RPMI8226 (cell line): ENCODE measurements at places on chromosomes 7 and 10.
A peak's percentile ranks its signal among the peaks of the same experiment; 100 is the strongest.

GRCh38 chr7:106305732-106306131 is 20.9 kb upstream of the NAMPT start:
- no peak for DNase-seq

DNA sequence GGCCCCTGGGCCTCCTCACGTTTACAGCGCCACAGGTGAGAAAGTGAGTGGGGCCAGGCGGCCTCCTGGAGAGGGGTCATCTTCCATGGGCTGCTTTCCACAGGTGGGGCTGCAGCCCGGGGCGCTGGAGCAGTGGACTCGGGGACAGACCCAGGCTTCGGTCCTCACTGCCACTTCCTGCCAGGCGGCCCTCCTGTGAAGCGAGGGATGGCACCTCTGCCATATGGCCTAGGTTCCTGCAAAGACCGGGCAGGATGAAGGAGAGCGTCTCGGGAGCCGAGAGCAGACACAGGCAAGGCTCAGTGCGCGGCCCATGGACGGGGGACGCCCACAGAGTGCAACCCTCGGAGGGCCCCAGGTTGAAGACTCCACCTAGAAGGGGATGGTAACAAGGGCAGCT is 106.8 kb downstream of the MAD1L1 start:
- no peak for DNase-seq

- no peak for DNase-seq
Observed at GRCh38 chr7:112510001-112510742, 29.4 kb downstream of the LSMEM1 start.

DNA sequence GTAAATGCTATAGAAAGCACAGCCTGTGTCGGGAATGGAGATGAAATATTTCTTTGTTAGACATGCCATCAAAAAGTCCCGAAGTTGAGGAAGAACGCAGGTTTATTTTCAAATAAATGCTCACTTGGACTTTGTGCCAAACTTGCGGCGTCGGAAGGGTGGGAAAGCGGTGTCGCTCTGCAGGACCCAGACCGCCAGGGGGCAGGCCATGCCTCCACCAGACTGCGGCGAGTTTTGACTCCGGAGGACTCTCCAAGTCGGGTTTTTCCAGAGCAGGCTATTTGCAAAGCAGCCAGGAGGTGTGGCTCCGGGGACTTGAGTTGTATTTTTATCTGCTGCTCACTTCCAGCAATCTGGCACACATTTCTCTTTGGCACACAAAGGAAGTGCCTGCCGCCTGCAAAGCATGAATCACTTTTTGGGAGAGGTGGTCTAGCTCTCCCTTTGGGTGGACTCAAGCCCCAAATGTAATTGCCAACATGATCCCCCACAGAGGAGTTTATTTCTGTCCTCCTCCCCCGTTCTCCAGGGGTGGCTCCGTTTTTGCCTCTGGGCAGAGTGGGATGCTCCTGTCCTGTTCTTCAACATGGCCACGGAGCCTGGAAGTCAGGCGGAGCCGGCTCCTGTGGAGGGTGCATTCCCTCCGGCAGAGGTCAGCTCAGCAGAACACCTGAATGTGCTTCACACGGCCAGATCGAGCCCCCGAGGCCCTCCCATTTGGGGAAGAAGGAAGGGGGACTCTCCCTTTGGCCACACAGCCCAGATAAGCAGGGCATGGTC is 82.3 kb upstream of the GPR26 start:
- DNase-seq: peak; percentile 65

- no peak for DNase-seq
Observed at GRCh38 chr7:44062903-44063295, 2.5 kb downstream of the PGAM2 start.

- DNase-seq: no peak
Observed at GRCh38 chr7:7670490-7670889, 29.9 kb downstream of the UMAD1 start.

- DNase-seq: no peak
Observed at GRCh38 chr10:11329062-11329673, 282.3 kb downstream of the USP6NL start.

DNA sequence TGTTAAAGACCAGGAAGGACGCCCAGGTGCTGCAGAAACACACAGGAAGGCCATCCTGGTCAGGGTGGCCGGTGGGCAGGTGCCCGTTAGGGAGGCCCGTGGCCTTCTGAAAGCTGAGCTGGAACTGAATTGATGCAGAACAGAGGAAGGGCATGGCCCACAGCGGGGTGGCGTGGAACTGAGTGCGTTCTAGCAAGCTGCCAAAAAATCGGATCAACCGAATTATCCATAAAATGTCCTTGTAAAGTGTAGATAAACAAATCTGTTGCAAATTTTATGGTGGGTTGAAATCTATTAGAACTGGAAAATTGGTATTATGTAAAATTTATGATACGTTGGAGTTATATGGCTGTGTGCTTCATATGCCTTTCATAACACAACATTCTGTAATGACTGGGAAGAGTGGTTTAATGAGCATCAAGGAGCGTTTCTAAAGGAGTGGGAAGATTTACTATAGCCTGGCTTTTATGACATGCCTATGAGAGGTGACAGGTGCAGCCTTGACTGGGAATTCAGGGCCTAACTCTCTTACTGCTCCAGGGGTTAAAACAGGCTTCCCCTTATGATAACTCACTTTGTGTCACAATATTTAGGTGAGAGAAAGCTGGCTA is 108.1 kb downstream of the GPR26 start:
- no peak for DNase-seq

DNA sequence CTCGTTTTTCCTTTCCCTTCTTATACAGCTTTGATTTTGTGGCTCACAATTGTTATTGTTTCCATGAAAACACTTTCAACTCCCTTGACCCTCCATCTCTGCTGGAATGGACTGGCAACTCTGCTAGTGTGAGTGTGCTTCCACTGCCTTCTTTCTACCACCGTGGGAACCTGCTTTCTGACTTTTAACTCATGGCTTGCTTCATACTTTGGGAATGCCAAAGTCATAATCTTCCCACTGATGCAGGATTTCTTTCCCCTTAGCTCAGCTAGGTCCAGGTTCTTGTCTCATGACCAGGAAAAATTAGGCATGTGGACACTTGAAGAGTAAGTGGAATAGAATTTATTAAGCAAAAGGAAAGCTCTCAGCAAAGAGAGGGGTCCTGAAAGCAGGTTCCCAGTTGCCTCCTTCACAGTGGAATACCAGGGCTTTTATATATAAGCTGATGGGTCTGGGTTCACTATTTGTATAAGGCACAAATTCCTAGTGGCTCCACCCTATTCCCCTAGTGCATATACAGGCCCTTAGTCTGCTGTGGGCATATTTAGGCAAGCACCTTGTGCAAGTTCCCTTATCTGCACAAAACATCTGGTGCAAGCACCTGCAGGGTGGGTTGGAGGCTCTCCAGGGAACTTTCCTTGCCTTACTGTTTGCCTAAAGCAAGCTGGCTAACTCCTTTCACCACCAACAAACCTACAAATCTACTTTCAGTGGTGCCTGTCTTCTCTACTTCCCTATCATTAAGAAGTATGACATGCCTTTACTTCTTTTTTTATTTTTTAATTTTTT is 119.5 kb downstream of the CFAP58 start:
- DNase-seq: no peak

DNA sequence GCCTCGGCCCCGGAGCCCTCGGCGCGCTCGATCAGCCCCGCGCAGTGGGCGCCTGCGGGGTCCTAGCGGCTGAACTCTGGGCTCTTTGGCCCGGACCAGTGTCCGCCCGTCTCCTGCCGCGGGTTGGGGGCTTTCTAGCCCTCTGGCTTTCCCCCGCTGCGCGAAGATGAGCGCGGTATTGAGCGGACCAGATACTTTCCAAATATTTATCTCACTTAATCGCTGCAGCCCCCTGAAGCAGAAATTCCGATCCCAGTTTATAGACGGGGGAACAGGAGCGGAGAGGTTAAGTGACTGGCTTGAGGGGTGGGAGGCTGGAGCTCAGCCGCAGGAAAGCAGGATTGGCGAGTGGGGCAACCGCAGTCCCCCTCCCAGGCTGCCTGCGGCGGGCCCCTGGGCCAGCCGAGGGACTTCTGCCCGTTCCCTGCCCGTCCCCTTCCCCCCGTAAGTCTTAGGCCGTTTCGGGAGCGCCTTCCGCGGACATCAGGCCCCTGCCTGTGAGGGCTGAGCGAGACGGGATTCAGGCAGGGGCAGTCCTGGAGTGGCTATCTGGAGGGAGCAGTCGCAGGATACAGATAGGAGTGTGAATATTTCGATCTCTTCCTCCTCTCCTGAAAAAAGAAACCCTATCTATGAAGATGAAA is 565 bp downstream of the STRIP2 start:
- DNase-seq: no peak

DNA sequence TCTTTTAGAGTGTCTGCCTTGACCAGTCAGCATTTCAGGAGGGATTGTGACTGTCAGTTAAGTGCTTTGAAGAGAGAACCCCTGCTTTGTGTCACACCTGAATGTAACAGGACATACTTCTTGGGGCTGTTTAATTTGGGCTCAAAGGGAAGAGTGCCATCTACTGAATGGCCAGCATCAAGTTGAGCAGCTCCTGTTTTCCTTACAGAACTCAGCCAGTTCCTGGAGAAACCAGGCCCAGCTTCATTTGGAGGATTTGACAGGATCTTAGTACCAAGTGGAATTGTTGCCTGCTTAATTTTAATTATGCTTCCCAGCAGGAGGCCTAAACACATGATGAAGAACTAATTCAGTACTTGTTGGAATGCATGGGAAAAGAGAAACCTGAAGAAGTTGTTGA is 8.3 kb downstream of the ADD3 start:
- DNase-seq: no peak

- DNase-seq: no peak
Observed at GRCh38 chr10:87724789-87725188, 65.1 kb downstream of the PAPSS2 start.

GRCh38 chr7:41878309-41879295 is 175.7 kb upstream of the INHBA start:
- DNase-seq: no peak

GRCh38 chr7:86949779-86950260 is 109.6 kb downstream of the ELAPOR2 start:
- no peak for DNase-seq

GRCh38 chr7:37825038-37825437 is 23.4 kb upstream of the NME8 start:
- no peak for DNase-seq

DNA sequence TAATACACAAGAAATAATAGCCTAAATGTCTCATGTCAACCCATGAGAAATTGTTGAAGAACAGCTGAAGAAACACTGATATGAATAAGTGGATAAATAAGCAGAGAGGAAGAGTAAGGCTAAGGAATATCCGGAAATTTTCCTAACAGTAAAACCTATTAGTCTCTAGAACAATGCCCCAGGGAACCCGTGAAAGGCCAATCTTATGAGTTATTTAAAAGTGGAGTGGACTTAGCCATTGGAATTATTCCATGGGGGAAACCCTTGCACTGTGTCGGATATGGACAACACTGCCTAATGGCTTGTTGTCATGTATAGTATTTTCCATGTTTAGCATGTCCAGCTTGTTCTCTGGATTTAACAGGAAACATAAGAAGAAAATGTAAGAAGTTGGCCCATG is 217.2 kb upstream of the PLXNA4 start:
- no peak for DNase-seq

GRCh38 chr7:112965506-112965905 is 121.1 kb downstream of the GPR85 start:
- no peak for DNase-seq

DNA sequence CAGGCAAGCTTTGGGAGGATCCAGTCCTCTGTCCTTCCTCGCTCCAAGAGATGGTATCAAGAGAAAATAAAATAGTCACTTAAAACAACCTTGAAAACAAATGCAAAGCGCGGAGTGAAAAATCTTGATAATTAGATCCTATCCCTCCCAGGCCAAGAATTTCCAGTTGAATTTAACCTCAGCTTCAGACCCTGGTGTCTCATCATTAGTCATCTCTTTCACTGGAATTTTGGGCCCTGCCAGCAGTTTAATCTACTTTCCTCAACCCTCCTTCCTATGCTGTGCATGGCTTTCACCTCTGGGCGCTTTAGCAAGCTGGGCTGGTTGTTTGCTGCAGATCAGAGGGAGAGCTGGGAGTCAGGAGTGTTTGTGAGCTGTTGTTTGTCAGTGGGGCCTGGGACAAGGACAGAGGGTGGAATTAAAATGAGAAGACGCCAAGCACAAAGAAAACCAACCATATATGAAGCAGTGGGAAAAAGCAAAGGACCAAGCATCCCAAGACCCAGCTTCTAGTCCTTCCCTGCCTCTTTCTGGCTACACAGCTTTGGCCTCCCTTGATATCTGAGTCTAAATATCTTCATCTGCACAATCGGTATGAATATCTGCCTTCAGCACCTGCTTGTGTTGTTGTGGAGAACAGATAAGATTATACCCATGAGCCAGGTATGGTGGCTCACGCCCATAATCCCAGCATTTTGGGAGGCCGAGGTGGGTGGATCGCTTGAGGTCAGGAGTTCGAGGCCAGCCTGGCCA is 13.5 kb downstream of the MYOF start:
- no peak for DNase-seq

- DNase-seq: no peak
Observed at GRCh38 chr7:147161405-147161804, 1044.8 kb downstream of the CNTNAP2 start.

GRCh38 chr7:111146136-111146535 is 55.2 kb downstream of the LRRN3 start:
- no peak for DNase-seq

DNA sequence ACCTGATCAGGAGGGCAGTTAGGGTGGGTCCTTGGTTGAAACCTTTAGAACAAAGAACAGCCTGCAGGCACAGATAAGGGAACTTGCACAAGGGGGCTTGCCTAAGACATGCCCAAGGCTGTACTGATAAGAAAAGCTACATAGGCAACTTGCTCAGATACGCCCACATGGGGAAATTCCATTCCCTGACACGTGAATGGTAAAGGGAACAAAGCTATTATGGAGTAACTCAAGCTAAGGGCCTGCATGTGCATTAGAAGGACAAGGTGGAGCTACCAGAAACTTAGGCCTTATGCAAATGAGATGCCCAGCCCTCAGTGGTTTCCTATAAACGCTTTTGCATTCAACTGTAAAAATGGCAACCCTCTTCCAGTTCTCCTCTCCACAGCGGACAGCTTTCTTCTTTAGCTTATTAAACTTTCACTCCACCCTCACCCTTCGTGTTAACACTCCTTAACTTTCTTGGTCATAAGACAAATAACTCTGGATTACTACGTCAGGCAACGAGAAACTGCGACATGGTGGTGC is 1192.1 kb upstream of the CELF2 start:
- no peak for DNase-seq

DNA sequence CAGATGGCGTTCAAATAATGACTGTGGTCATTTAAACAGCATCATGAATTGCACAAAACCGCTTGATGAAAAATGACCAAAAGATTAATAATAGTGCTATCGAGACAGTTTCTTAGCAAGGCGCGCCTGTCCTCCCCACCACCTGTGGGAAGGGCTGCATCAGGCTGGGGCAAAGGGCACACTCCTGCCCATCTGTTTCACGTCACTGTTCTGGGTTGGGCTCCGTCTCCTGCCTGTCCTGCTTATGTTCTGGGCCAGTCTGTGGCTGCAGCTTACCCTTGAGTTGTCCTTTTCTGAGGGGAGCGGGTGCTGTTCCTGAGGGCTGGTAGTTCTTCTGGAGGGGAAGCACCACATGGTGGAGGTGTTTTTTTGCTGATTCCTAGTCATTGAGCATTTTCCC is 13.3 kb downstream of the RBM17 start:
- DNase-seq: no peak
